ENCODE measurements at places on chromosomes 4 and X.

DNA sequence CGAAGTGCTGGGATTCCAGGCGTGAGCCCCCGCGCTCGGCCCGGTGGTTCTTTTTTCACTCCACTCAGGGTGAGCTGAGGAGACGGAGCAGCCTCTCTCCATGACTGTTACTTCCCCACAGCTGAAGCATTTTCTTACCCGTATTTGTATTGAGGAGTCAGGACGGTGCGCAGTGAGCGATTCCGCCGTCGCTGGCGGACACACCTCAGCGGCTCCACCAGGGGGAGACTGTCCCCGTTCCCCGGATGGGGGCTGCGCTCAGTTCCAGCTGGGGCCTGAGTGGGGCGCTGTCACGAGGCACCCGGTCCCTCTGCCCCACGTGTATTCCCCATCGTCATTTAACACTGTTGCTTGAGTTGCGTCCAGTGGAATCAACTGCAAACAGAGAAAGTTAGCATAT lies 844.0 kb upstream of the FRG1 start:
- DNase-seq = no peak

DNA sequence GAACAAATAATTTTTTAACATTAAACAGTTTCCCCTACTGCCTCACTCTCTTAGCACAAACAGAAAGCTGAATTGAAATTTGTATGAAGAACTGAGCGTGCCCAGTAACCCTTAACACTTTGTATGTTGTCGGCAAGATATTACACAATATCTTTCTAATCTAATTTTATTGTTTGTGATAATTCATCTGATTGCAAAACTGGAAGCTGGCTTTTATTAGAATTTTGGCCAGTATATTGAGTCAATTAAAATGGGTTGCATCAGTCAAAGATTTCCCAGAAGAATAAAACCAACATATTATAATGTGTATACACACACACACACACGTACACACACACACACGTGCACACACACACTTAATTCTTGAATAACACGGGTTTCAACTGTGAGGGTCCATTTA lies 2332.1 kb downstream of the PCDH7 start:
- DNase-seq = peak; percentile 34

GRCh38 chrX:150038315-150038714 lies 100.0 kb upstream of the EOLA2 start:
- DNase-seq = no peak

DNA sequence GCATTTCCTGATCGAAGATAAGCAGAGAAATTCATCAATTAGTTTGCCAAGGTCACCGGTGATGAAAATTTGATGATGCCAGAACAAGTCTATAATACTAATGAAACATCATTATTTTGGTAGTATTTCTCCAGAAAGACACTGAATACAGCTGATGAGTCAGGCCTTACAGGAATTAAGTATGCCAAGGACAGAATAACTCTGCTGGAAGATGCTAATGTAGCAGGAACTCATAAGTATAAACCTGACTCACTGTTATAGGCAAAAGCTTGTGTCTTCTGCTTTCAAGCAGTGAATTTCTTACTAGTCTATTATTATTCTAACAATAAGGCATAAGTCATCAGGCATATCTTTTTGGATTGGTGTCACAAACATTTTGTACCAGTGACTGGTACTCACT lies 1825.1 kb upstream of the IGFBP7 start:
- no peak for DNase-seq

DNA sequence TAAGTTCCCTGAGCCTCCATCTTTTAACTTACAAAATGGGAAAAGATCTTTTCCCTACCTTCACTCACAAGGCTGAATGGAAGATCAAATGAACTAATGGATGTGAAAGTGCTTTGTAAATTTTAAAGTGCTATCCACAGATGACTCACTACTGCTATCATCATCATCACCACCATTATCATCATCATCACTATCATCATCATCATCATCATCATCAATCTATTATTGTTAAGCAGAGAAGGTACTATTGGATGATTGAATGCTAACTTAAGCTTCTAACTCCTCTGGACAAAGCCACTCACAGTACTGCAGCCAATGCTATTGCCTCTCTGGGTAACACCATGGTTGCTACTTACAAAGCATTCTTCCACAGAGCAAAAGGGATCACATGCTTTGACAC lies 1.9 kb downstream of the FRMD7 start:
- no peak for DNase-seq

- DNase-seq = no peak
Measured at GRCh38 chr4:65241257-65241997, 428.9 kb downstream of the EPHA5 start.

DNA sequence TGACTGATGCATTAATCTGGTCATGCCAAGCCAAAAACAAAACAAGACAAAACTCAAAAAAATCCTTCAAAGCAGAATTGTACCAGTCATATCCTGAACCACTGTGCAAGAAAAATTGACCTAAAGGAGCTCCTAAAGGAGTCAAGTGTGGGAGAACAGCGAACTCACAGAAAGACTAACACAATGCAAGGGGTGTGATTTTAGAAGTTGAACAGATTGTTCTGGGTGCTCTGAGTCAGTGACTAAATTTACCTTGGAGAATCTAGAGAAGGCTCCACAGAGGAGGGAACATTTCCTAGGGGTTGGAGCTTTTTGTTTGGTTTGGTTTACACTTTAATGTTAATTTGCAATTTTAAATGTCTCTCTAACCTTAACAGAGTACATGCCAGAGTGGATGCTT lies 48.9 kb upstream of the PHF8 start:
- DNase-seq = no peak

- no peak for DNase-seq
Measured at GRCh38 chrX:69307756-69308155, 142.5 kb upstream of the PJA1 start.

DNA sequence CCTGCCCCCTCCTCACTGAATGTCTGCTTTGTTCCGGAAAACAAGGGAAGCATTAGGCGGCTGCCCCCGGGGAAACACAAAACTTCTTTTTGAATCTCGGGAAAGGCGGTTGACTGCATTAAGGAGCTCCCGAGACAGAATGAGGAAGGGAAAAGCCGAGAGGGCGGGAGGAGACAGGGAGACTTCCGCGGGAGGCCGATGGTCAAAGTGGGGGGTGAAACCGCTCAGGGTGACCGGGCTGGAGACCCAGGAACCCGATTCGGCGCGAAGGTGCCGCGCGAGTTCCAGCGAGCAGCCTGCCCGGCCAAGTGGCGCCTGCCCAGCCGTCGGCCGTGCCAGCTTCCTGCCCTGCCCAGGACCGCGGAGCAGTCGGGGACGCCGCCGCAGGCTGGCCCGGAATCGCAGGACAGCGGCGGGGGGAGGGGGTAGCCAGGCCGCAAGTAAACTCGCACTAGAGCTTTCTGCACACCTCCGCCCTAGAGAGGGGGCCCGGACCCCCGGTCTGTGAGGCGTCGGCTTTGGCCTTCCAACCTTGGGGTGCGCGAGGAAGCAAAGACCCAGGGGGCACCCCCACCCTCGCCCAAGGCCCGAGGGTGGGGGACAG lies 55.1 kb upstream of the BCOR start:
- DNase-seq = no peak

- DNase-seq = no peak
Measured at GRCh38 chr4:10656988-10657387, 27.6 kb downstream of the CLNK start.

DNA sequence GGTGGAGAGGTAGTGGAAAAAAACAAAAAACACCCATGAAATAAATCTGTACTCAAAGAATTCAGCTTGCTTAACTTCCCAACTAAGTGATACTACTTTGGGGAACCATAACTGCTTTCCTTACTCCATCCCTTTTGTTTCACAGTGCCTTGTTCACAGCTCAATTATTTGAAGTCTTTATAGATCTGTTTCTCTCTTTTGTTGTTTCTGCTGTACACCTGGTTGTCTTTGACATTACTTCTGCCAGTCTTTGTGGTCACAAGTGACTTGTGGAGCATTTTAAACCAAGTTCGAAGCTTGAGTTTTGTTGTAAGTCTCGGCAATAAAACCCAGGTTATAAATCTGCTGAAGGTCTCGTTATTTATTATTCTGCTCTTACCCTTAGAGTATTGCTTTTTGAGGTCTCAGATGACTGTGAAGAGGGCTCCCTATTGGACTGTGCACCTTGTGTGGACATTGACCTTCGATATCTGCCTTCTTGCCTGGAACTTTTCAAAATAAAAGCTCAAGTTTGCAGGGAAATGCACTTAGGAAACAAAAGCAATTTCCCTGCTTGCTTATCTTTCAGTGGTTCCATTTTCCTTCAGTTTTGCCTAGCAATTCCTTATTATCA lies 59.8 kb downstream of the ANK2 start:
- no peak for DNase-seq

DNA sequence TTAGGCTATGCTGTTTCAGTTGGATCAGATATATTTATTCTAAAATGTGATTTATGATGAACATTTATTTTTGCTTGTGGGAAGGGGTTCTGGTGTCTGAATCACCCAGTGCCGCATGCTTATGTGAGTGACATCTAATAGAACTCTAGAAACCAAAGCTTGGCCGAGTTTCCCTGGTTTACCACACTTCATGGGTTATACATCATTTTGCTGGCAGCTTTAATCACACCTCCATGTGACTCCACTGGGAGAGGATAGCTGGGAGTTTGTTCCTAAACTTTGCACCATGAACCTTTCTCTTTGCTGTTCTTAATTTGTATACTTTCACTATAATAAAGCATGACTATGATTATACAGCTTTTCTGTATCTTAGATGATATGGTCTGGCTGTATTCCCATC lies 382.9 kb downstream of the INPP4B start:
- no peak for DNase-seq

GRCh38 chrX:150573106-150573505 lies 4.7 kb downstream of the MTM1 start:
- no peak for DNase-seq

GRCh38 chr4:1465173-1466033 lies 59.2 kb upstream of the NKX1-1 start:
- DNase-seq = no peak

DNA sequence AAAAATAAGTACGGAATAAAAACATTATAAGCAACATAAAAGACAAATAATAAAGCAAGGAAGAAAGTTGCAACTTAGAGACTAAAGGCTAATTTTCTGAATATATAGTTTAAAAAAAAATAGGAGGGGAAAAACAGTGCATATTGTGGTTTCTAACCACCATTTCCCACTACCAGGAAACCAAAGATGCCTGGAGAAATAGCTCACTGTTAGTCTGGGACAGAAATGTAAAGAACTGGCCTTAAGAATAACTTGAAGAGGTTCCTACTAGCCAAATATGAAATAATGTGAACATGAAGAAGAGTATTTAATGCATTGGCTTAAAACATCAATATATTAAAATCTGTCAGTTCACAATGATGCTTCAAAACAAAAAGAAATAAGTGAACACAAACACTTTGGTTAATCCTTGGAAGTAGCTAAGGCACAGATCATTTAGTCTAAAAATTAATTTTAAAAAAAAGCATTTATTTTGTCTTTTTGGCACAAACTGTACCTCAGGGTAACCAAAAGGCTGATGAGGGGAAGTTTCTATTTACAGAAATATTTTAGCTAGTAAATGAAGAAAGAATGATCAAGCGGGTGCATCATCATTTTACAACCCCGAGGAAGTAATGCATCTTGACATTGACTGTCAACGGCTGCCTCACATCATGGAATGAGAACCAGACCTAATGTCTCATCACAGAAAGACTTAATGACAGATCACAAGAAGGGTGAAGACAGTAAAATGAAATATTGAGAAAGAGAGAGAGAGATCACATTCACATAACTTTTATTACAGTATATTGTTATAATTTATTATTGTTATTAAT lies 297.2 kb upstream of the LDB2 start:
- DNase-seq = peak; percentile 38

DNA sequence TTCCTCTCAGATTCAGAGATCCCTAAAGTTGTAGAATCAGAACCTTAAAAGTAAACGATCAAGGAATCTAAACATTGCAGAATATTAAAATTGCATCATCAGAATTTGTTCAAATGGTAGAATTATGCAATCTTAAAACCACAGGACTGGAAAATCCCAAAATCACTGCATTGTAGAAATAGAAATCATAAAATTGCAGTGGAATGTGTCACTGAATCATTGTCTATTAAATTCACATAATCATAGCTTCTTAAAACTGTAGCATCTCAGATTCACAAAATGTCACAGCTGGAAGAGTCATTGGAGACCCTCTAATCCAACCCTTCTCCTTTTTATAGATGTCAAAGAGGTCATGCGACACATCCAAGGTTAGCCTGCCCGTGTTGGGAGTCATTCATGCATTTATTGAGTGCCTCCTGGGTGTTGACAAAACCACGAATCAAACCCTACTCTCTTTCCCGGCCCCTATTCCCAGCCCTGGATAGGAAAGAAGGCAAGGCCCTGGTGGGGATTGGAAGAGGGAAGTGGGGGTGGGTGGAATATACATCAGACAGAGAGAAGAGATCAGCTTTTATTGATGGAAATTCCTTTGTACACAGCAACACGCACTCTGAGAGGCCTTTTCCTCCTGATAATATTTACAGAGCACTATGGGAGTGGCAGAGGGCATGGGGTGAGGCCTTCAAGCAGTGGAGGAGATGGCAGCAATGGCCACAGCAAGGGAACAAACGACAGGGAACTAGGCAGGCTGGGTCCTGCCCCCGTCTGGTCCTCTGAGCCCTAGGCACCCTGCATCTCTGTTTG lies 15.4 kb downstream of the IQSEC2 start:
- DNase-seq = peak; percentile 39

DNA sequence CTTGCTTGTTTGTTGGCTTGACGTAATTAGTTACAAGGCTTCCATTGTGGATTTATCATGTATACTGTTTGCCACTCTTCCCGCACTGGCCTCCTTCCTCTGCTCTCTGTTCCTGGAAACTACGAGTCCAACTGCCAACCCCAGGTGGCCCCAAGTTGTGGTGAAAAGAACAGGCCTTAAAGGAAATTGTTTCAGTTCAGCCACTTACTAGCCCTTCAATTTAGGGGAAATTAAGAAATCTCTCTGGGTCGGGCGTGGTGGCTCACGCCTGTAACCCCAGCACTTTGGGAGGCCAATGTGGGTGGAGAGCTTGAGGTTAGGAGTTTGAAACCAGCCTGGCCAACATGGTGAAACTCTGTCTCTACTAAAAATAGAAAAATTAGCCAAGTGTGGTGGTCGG lies 28.0 kb downstream of the RBM47 start:
- no peak for DNase-seq

DNA sequence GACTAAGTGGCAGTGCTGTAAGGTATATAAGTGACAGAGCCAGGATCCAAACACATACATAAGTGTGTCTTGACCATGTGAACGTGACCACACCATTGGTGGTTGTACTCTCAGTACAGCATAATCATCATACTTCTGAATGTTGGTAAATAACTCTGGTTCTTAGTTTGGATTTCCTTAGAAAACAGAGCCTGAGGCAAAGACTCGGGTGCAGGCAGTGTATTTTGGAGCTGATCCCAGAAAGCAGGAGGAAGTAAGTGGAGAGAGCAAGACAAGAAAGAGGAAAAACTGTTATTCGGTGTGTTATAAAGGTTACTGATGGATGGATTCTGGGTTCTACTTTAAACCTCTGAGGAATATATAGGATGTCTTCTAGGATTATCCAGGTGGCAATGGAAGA lies 127.9 kb downstream of the SLC39A8 start:
- DNase-seq = no peak

DNA sequence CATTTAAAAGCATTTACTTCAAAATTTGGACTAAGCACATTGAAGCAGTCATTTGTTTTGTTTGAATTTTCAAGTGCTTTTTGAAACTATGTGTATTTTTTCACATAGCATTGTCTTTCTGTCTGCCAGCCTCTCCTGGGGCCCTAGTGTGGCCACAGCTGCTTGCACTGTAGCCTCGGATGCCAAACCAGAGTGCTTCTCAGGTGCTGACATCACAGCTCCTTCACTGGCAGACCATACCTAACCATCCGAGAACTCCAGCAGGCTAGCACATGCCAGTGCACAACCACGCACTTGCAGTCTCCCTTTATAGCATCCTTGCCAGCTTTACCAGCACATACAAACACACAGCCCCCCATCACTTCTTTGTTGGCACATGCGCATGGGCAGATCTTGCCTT lies 1019.7 kb downstream of the STPG2 start:
- DNase-seq = no peak
